ENCODE measurements at places on chromosomes 1 and 21.
A peak's percentile ranks its signal among the peaks of the same experiment; 100 is the strongest.

DNA sequence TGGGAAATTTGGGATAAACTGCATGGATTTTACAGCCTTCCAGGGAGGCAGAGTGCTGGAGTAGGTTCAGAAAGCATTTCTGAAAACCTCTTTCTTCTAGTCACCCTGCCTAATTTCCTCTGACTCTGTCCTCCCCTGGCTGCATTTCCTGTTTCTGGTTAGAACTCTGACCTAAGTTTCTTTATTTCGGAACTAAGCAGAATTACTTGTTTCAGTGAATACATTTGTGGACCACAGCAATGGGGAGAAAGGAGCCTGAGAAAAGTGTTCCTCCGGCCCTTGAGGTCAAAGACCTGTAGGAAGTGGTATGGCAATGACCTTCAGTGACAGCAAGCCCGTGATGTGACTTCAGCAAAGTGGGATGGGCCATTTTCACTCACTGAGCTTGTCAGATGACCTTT lies 173.4 kb upstream of the RUNX1 start:
- no peak for DNase-seq

DNA sequence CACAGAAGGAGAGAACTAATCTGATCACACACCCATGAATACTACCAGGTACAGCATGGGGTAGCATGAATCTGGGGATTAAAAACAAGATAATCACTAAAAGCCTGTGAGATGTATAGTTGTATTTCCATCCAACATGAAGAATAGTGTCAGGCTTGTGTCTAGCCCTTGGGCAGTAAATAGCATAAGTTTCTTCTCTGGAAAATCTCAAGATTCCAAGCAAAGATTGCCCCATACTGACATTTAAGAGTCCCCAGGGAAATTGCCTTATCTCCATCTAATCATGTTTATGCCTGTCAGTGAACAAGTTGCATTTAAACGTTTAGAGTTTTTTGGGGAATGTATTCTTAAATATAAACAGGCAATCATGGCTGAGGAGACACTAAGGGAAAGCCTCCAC lies 109.2 kb upstream of the SERTAD4 start:
- no peak for DNase-seq

GRCh38 chr1:204828352-204828850 lies 42.3 kb upstream of the NFASC start:
- no peak for DNase-seq

DNA sequence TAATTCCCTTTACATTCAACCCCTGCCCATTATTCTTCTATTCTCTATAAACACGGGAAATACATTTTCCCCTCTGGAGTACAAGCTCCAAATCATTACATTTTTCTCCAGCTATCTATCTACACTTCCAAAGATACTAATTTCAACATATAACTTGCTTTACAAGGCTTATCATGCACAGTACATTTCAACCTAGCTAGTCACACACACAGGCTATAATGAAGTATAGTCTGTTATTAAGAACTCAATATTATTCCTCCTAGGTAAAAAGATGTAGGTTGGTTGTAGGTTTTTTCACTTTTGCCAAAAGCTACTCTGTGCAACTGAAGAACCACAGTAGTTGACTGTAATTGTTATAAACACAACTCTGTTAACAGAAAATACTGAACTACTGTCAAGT lies 8.1 kb downstream of the ZNF281 start:
- DNase-seq, result no peak

- DNase-seq, result no peak
Measured at GRCh38 chr1:111886741-111887140, 102.7 kb downstream of the KCND3 start.

- DNase-seq, result no peak
Measured at GRCh38 chr1:236753964-236754363, 41.1 kb upstream of the MTR start.

GRCh38 chr1:29641921-29642320 lies 405.6 kb downstream of the PTPRU start:
- DNase-seq, result no peak

- DNase-seq, result no peak
Measured at GRCh38 chr1:108046026-108046425, 81.0 kb upstream of the VAV3 start.

GRCh38 chr21:18157406-18157805 lies 87.2 kb upstream of the CHODL start:
- DNase-seq, result no peak

GRCh38 chr1:89986020-89986419 lies 8.9 kb upstream of the ZNF326 start:
- no peak for DNase-seq

- no peak for DNase-seq
Measured at GRCh38 chr1:115006191-115006590, 23.4 kb upstream of the TSHB start.

DNA sequence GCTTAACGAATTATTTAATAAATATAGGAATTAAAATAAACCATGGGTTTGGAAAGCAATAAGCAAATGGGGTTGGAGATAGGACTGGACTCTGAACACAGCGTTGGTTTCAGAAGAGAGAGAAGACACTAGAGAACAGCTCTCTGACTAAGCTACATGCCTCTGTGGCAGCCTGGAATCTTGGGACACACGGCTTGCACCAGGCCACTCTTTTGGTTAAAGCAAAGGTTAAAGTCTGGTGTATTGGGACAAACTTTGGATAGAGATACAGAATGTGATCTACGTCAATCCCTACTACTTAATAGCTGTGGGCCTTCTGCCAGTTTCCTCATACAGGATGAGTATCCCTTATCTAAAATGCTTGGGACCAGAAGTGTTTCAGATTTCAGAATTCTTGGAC lies 49.7 kb upstream of the HSD17B7 start:
- DNase-seq, result no peak

DNA sequence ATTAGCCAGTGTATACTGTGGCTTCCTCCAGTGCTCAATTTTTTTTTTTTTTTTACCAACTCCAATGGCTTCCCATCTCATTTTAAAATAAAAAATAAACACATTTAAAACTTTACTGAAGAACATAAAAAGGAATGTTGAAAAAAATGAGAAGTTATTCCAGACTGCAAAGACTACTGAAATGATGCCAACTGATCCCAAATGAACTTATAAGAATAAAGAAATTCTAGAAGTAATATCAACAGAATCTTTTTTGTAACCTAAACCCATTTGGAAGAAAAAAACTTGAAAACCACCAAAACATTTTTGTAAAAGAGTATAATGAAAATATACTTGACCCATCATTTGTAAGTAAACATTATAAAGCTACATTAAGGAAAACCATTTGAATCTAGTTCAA lies 129.4 kb downstream of the FAF1 start:
- DNase-seq, result no peak

GRCh38 chr1:153849487-153850185 lies 73.1 kb downstream of the GATAD2B start:
- DNase-seq, result no peak

GRCh38 chr1:191026828-191027227 lies 549.2 kb upstream of the BRINP3 start:
- no peak for DNase-seq

- DNase-seq, result peak; percentile 36
Measured at GRCh38 chr1:59020151-59020997, 236.5 kb upstream of the JUN start.

GRCh38 chr1:26373281-26373680 lies 731 bp upstream of the ZNF683 start:
- DNase-seq, result no peak

DNA sequence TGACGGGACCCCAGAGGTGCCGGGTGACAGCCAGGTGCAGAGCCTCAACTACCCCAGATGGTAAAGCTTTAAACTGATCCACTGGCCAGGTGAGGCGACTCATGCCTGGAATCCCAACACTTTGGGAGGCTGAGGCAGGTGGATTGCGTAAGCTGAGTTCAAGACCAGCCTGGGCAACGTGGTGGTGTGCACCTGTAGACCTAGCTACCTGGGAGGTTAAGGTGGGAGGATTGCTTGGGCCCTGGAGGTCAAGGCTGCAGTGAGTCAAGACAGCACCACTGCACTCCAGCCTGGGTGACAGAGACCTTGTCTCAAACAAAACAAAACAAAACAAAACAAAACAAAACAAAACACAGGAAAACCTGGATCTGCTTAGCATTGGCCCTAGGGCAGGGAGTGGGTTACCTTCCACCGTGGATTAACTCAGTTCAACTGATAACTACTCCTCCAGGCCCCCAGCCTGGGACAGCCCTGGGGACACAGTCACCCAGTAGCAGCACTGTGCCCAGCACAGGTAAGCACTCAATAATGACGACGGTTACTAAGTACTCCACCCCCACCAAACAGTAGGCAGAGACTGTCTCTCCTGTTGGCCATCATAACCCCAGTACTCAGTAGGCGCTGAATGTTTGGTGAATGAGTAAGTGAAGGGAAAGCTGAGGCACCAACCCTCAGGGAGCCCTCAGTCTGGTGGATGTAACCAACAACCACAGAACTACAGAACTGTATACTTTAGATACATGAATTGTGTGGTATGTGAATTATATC lies 21.6 kb downstream of the SLC66A1 start:
- DNase-seq, result no peak

DNA sequence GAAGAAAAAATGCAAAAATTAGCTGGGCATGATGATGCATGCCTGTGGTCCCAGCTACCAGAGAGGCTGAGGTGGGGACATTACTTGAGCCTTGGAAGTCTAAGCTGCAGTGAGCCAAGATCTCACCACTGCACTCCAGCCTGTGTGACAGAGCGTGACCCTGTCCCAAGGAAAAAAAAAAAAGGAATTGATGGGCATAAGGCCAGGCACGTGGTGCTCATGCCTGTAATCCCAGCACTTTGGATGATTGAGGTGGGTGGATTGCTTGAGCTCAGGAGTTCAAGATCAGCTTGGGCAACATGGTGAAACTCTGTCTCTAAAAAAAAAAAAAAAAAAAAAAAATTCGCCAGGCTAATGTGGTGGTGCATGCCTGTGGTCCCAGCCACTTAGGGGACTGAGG lies 55.8 kb upstream of the ATP2B4 start:
- DNase-seq, result no peak

DNA sequence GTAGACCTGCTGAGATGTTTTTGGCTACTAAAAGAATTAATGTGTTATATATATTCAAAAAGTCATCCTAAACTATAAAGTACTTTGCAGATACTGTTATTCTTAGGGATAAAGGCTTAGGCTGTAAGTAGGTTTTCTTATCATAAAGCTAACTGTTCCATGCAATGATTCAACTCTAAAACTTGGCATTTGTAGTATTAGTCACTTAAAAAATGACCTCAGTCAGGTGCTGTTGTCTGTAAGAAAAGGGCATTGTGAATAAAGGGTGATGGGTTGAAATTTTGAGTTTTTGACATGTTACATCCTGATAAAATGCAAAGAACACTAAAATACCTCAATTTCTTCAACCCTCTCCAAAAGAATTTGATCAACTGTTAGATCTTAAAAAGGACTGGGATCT lies 32.9 kb downstream of the ADCY10 start:
- no peak for DNase-seq

- DNase-seq, result no peak
Measured at GRCh38 chr21:26818906-26819305, 26.3 kb downstream of the ADAMTS1 start.

DNA sequence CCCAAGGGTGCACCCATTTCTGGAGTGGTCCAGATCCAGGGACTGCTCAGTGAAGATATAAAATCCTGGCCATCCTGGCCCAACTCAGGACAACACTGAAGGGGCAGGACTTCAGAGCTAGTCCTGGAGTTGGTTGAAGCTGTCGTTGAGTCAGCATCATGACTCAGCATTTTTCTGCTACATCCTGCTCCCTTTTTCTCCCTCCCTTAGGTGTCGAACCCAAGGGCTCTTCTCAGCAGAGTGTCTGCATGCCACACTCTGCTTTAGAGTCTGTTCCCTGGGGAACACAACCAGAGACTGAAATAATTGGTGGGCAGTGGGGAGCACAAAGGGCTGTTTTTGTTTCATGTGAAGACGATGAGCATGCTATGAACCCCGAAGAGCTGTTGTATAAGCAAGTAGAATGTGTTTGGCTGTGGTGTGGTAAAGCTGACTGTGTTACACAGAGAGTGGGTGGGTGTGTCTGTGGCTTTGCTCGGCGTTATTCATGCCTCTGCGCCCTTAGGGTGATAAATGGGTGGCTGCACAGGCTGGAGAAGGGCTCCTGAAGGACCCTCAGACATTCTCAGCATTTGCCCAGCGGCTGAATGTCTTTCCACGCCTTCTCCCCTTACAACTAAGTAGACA lies 167.2 kb downstream of the CYYR1 start:
- no peak for DNase-seq

GRCh38 chr1:16087733-16088132 lies 14.3 kb upstream of the FAM131C start:
- DNase-seq, result no peak

- no peak for DNase-seq
Measured at GRCh38 chr1:192573499-192573898, 2.1 kb upstream of the RGS1 start.

GRCh38 chr1:23865543-23865930 lies 2.6 kb downstream of the FUCA1 start:
- DNase-seq, result peak; percentile 76

- no peak for DNase-seq
Measured at GRCh38 chr1:56477164-56478111, 101.9 kb downstream of the PLPP3 start.
